ENCODE measurements at places on chromosomes 2 and 18. TPM values are rescaled to one million over a fixed set of nuclear protein-coding genes. Genes with fewer than 3 reads are reported as not detected.

Gene VIT
- not detected for total RNA-seq

Gene TPO
- total RNA-seq: not detected

Gene RAX
- total RNA-seq: not detected

Gene LTBP1
- 6.7 TPM for total RNA-seq

Gene TFCP2L1
- total RNA-seq: 0.13 TPM

Gene MAPK4
- 55.8 TPM for total RNA-seq

Gene ANKRD44
- 42.2 TPM for total RNA-seq

Gene MAP3K19
- not detected for total RNA-seq

Gene IL18RAP
- not detected for total RNA-seq

Gene LDLRAD4
- total RNA-seq: 12.7 TPM

Gene ASB18
- total RNA-seq: not detected

Gene RNU2-63P
- not detected for total RNA-seq

Gene GALNT3
- 89.9 TPM for total RNA-seq
